OCI-LY7 (cell line): ENCODE measurements at places on chromosomes 4 and X. TPM values are rescaled to one million over a fixed set of nuclear protein-coding genes. Genes with fewer than 3 reads are reported as not detected.

The FAM3A gene
- 21.9 and 24.6 TPM in 2 replicates for total RNA-seq

The SHISA3 gene
- total RNA-seq: 0.37 and 0.38 TPM in 2 replicates

The CXCR3 gene
- total RNA-seq: not detected in 2 replicates

The ARHGAP36 gene
- total RNA-seq: not detected in 2 replicates

The PDE5A gene
- 1.1 and 1.4 TPM in 2 replicates for total RNA-seq

The CPZ gene
- not detected in 2 replicates for total RNA-seq

The HPGD gene
- total RNA-seq: not detected in 2 replicates

The USP26 gene
- total RNA-seq: not detected in 2 replicates

The HSFX3 gene
- total RNA-seq: not detected in 2 replicates

The AFAP1 gene
- not detected in 2 replicates for total RNA-seq

The DGAT2L6 gene
- not detected in 2 replicates for total RNA-seq

The SOWAHD gene
- 0.29 and 0.55 TPM in 2 replicates for total RNA-seq

The KLKB1 gene
- 0.24 TPM in 1 of 2 replicates, not detected in the other for total RNA-seq

The CLDN22 gene
- not detected in 2 replicates for total RNA-seq

The CCDC120 gene
- 3.6 and 4.1 TPM in 2 replicates for total RNA-seq

The RTL9 gene
- total RNA-seq: not detected in 2 replicates

The ADAM29 gene
- total RNA-seq: 1.1 and 1.2 TPM in 2 replicates

The GPR173 gene
- total RNA-seq: 8.7 and 10.1 TPM in 2 replicates

The ETNPPL gene
- not detected in 2 replicates for total RNA-seq

The ZRSR2 gene
- 13.7 and 14.0 TPM in 2 replicates for total RNA-seq

The RPA4 gene
- 1.3 and 1.8 TPM in 2 replicates for total RNA-seq
